ENCODE measurements at places on chromosomes 11 and 22.

DNA sequence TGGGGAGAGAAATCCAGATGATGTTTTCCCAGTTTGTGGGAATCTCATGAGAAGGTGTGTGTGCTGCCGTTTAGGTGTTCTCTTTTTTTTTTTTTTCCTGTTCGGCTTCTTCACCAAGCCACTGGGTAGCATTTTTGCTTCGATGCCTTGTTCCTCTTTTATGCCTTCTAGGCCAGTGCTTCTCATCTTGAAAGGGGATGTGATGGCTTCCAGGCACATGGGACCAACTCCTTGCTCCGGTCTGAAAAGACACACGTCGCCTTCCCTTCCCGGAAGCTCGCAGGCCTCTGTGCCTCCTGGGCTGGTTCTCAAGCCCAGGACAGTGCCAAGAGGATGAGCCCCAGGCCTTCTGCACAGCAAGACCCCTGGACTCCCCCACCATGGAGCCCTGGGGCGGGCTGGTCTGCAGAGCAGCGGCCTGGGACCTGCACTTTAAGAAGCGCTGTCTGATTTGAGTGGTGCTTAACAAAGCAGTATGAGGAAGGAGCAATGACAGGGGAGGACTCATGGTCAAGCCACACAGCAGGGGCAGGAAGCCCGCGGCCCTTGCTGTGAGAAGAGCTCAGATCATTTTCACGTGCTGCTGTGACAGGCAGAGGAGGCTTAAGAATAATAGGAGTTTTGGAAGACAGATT is 158.8 kb downstream of the MPPED1 start:
- no peak for DNase-seq

GRCh38 chr22:45537734-45538181 is 35.1 kb downstream of the FBLN1 start:
- DNase-seq, result no peak

- no peak for DNase-seq
Observed at GRCh38 chr22:47783433-47784366, 1021.2 kb downstream of the TBC1D22A start.

DNA sequence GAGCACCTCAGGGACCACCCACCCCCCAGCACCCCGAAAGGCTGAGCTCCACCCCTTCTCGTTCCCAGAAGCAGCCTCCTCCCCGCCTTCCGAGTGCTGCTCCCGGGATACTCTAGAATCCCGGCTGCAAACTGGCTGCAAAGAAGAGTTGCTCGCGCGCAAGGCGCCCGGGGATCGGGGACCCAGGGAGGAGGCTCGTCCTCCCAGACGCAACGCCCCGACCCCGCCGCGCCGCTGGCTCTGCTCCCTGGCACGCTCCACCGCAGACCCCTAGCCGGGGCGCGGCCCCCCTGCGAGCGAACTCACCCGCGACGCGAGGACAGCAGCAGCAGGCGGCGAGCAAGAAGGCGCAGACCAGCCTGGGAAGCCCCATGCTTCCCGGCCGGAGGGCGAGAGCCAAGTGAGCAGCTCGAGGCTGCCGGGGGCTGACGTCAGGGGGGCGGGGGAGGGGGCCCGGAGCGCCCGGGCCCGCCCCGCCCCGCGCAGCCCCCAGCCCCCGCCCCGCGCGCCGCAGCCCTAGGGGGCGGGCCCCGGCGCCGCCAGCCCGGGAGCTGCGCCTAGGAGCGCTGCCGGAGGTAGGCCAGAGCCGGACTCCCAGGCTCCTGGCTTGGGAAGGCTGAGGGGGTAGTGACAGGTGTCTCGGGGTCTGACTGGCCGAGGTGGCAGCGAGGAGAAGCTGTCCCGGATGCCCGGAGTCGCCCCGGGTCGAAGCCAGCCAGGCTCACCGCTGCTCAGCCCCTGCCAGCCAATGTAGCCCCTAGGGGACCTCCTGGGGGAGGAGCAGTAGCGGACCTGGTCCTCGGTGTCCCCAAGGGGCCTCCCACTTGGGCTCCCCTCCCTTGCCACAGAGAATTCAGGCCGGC is at the start of gene MCAM:
MCAM (minus strand) TSS at position 402 of the 863 bp plus-strand sequence; CDS start at position 373, 29 bp downstream.
- no peak for DNase-seq

GRCh38 chr11:111776398-111777093 is 10.4 kb upstream of the PPP2R1B start:
- DNase-seq, result no peak

- DNase-seq, result no peak
Observed at GRCh38 chr11:44034639-44035038, 13.1 kb upstream of the ACCSL start.

GRCh38 chr11:78748918-78749690 is 174.4 kb upstream of the NARS2 start:
- DNase-seq, result no peak

- DNase-seq, result no peak
Observed at GRCh38 chr11:69941546-69942332, 122.5 kb upstream of the FGF3 start.

GRCh38 chr11:130511765-130512164 is 63.3 kb downstream of the ADAMTS15 start:
- DNase-seq, result no peak

DNA sequence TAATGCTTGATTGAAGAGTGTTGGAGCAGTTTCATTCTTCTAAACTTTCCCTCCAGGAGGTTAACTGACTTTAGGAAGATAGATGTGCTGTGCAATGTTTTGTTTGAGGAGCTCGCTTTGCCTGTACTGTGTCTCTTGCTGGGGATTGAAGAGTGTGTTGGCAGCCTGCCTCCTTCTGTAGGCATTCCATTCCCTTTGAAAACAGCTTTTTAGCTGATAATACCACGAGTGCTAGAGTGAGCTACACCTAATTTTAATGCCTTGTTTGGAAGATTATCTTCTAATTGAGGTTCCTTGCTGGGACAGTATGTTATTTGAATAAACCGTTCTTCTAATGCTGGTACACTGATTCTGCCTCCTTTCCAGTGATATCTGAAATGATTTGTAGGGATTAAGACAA is 7.2 kb downstream of the DDX10 start:
- DNase-seq, result no peak

DNA sequence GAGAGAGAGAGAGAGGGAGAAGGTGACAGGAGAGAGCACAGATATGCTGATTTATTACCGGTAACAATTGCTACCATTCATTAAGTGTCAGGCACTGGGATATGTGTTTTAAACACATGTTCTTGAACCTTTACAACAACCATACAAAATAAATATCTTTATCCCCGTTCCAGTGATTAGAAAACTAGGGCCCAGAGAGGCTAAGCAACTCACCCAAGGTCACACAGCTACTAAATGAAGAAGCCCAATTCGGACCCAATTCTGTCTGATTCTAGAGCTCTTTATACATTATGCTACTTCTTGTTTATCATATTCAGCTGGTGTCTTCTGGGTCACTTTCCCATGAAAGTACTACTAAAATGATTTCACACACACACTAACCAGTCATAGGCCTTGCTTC is 154.0 kb upstream of the RAG2 start:
- no peak for DNase-seq

DNA sequence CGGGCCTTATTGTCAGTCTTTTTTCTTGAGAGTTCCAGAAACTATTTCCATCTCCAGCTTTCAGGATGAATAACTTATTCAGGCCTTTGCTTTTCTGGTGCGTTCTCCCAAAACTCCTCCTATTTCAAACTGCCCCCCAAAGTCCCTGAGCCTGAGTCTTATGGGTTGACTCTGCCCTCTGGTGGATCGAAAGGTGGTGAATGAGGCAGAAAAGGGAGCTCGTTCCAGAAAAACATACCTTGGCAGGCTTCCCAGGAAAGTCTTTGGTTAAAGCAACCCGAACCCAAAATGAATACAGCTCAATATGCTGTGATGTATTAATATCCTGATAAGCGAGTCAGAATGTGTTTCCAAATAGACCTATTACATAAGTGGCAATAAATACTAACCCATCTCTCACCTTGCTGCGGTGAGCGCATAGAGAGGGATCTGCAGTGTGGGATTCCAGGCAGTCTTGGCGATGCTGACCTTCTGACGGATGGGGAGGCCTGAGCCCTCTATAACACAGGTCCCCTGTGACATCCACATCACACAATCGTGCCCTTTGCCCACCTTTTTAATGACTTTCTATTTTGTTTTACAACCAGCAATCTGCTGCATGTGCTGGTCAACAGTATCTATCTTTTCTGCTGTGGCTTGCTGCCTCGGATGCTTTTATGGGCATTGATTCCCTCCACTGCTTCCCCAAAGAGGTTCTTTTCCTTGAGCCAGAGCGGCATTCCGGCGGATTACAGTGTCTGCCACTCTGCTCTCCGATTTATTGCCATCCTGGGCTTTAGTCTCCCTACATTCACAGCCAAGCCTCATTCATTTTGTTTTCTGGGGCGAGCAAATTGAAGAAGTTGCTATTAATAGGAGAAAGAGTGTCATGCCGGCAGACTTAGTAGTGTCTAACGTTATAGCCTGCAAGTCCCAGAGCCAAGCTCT is 756.8 kb downstream of the NTM start:
- DNase-seq, result peak; percentile 8

GRCh38 chr11:37280200-37280599 is 682.2 kb upstream of the RAG2 start:
- DNase-seq, result no peak

GRCh38 chr11:66050581-66051231 is 1.5 kb upstream of the SF3B2 start:
- DNase-seq, result no peak

GRCh38 chr11:112538534-112539280 is 278.0 kb upstream of the PLET1 start:
- DNase-seq, result no peak

GRCh38 chr22:33044112-33044511 is 14.1 kb downstream of the SYN3 start:
- no peak for DNase-seq

DNA sequence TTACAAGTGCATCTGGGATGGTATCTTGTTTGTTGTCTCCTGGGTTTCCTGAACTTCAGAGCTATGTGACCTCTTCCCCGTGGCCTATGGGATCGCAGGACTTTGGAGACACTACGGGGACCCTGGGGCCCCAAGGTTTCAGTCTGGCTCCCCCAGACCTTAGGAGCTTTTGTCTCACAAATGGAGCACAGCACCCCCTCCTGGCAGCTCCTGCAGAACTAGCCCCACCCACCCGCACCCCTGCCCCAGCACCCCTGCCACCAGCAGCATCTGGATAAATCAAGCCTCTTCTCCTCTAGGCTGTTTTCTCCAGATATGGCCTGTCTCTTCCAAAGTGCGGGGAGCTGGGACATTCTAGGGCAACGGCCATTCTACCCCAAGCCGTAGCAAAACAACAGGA is 10.4 kb downstream of the RCOR2 start:
- DNase-seq, result peak; percentile 79

GRCh38 chr11:93564895-93565294 is 21.7 kb upstream of the SMCO4 start:
- no peak for DNase-seq

- DNase-seq, result no peak
Observed at GRCh38 chr11:15048616-15049015, 24.8 kb upstream of the CALCB start.

DNA sequence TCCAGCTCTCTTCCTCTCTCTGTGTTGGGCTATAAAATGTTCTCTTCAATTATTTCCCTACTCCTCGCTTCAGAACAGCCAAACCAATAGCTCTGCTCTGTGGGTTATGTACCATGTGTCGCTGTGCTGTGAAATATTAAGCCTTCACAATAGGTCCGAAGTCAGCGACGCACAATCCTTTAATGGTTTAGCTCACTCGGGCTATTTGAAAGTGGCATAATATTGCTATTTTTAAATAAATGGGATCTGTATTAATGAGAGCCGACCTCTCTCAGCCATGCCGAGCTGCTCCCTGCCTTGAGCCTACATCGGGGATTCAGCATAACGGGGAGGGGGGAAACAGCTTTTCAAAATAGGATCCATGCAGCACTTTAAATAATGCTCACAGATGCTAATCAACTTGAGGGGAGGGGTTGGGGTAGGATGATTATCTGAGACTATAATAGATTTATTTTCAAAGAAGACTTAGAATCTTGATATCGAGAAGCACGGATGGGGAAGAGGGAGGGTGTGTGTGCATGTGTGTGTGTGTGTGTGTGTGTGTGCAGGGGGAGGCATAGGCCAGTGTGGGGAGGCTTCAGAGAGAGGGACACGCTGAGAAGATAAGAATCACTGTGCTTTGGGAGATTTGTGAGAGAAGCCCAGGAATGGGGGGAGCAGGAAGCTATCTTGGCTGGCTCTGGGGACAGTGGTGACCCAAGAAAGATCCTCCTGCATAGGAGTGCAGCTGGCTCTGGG is 271.5 kb downstream of the NXPE2 start:
- no peak for DNase-seq

DNA sequence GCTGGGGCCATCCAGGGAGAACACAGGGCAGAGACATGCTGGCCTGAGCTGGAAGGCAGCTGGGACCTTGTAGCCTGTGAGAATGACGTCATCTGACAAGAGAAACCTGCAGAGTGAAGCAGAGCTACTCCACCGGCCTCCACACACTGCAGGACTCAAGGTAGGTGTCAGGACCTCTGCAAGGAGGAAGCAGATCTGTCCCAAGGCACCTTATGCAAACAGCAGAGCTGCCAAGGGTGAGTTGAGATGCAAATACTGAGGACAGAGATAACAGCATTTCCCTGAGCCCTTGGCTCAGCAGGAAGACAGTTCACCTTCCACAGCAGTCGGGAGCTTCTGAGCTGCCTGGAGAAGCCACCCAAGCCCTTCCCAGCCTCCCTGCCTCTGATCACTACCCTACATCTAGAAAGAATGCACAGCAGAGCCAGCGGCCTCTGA is 51.9 kb upstream of the IGSF9B start:
- DNase-seq, result no peak

DNA sequence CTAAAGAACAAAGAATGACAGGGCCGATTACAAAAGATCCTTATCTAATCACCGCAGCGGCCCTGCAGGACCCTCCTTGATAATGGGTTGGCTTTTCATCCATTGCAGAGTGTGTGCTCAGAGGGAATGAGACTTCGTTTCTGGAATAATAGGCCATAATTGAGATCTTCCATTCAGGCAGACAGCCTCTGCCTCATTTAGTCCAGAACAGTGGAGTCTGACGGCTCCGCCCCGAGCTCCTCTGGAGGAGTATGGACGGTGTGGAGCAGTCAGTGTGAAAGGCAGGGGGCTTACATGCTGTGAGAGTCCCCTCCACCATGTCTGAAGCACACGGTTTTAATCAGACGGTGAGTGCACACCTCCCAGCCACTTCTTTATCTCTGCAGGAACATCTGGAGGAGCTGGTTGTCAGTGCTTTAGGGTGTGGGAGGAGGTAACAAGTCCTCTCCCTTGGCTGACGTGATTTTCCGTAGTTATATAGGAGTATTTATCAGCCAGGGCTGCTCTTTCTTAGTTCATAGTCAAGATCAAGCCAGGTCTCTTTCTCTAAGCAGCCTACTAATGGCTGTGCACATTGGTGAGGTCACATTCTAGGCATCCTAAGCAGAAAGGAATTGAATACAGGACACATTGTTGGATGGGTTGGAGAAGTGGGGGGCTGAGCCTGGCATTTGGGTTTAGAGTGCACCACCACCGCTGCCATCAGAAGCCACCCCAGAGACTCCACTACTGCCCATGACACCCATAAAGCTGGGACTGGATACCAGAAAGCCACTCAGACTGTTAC is 1477.9 kb downstream of the TBC1D22A start:
- DNase-seq, result no peak

DNA sequence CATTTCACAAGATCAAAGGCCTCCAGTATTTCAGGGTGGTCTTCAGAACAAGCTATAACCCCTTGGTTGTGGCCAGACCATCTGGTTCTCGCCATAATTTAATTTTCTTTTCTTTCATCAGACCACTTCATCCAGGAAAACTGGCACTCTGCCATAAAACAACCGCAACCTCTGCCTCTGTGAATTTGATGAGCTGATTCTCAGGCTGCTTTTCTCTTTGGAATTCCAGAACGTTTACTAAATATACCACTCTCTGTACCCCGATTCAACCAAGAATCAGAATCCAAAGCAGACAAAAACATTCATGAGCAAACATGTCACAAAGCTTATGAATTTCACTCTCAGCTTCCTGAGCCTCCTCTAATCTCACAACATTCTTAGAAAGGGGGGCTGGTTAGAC is 331.8 kb upstream of the SYN3 start:
- DNase-seq, result no peak

All from CD4-positive, alpha-beta T cell (primary cell).